ENCODE measurements at places on chromosomes 4 and X. TPM values are rescaled to one million over a fixed set of nuclear protein-coding genes. Genes with fewer than 3 reads are reported as not detected.

- no peak for DNase-seq
Observed at GRCh38 chr4:173752610-173753230, 222.7 kb upstream of the HAND2 start.

DNA sequence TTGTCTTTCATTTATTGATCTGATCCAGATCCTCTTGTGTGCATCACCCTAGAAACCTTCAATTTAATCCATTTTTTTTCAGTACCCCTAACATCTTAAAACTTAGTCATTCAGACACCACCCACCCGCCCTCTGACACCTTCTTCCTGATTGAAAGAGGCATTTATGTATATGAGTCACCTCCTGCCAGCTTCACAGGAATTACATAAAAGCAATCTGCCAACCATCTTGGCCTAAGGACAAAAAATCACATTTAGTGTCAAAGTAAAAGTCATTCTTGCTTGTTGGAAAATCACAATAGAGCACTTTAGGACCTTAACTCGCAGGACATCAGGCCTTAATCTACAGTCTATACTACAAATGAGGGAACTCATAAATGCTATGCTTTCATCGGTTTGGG, 52.1 kb downstream of the NDST3 start:
- DNase-seq: no peak

DNA sequence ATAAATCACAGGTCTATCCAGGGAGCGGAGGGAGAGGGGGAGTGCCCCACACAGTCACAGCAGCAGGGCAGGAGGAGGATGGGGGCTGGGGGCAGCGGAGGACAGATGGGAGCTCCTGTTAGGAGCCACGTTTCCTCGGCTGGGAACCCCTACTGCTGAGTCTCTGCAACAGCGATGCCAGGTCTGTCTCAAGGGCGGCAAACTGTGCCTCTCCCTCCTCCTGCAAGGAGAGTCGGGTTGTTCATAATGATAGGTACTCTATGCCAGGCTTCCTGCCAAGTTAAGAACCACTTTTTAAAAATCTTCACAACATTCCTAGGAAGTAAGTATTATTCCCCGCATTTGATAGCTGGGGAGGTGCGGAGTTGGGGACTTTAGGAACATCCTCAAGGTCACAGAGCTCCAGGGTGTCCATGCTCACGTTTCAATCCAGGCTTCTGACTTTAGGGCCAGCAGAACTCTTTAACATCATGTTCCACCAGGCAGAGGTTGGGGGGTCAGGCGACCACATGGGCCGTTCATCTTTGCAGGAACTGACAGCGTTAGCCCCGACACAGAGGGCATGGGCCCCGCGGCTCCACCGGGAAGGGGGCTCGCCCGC, 98.3 kb upstream of the MAML3 start:
- peak; percentile 55 for DNase-seq

DNA sequence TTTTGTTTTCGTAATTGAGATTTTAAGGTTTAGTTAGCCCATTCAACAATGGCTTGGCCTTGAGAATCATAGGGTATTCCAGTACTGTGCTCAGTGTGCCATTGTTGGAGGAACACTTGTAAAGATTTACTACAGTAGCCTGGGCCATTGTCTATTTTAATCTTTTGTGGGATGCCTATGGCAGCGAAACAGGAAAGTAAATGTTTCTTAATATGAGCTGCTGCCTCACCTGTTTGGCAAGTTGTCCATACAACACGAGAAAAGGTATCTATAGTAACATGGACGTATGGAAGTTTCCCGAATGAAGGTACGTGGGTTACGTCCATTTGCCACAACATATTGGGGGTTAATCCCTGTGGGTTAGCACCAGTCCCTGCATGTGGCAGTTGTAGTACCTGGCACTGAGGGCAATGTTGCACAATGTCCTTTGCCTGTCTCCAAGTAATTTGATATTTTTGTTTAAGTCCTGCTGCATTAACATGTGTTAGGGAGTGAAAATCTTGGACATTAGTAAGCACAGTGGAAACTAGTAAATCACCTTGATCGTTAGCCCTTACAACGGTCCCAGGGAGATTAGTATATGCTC, 38.6 kb upstream of the AADAT start:
- no peak for DNase-seq

GRCh38 chr4:13182133-13182532, 302.0 kb downstream of the RAB28 start:
- no peak for DNase-seq

Gene BST1
- total RNA-seq: 7.0 TPM
